Stimulated activated CD4-positive, alpha-beta T cell treated with anti-CD3 and anti-CD28 coated beads, Interleukin-4, amount 100 ng/mL, for 1 hour (primary cell): ENCODE measurements at places on chromosomes 12 and 14.

DNA sequence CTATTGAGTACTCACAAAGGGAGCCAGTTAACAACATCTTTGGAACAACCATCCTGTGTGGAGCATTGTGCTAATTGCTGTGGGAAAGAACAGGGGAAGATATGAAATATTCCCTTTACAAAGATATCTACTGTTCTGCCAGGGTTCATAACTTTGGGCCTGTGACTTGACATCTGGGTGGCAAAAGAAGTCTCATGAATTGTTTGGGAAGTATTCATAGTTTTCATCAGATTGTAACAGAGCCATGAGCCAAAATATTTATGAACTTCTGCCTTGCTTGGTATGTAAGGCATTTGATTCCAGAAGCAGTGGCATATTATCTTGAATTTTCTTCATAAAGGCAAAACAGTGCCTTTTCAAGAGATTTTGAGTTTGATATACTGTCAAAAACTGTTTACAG, 816.2 kb downstream of the DIO2 start:
- no peak for DNase-seq

DNA sequence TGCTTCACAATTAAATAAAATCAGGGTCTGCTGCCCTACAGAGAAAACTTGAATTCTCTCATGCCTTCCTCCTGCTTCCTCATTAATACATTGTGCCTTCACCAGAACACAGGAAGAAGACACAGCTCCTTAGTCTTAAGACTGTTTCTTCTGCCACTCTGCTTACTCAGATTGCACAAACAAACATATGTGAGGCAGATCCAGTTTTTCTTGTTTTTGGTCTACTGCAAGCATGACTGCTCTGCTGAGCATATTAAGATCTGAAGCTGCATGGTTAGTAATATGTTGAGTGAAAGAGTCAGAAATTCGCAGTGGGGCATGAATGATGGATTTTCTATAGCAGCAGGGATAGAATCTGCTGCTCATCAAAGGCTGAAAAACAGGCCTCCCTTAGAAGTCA, 321.1 kb upstream of the STXBP6 start:
- DNase-seq: no peak

DNA sequence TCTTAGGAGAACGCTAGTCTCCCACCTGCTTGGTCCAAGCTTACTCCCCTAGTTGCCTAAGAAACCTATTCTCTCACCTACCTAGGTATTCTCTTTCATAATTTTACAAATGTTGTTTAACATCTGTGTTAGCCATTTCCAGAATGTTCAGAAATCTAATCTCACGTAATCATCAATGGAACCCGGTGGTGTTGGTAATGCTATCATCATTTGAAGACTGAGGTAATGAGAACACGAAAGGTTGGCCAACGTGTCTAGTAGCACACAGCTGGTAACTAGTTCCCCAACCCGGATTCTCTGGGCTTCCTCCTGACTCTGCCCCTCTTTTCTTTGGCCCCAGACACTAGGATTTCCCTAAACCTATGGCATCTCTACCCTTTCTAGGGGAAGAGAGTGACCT, 43.8 kb upstream of the EMP1 start:
- DNase-seq: no peak

GRCh38 chr12:125892276-125892675, 827.0 kb downstream of the AACS start:
- DNase-seq: no peak

DNA sequence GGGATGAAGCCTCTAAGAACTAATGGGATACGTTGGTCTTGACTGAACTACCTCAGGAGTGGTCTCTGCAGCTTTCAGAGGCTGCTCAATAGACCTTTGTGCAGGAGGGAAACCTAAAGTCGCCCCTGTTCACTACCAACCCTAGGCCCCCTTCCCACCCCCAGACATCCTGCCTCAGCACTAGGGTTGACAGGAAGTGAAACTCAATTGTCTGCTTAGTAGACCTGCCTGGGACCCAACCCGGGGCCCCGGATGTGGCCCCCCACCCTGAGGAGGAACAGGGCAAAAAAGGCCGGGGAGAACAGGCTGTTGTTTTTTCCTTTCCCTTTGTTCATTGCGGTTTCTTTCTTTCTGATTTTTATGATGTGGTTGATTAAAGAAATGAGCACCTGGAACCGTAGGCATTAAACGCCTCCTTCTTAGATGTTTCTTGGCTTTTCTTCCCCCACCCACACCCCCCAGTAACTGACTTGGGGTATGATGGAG, 1.6 kb upstream of the DGKA start:
- peak; percentile 81 for DNase-seq

GRCh38 chr14:61963926-61964325, 201.7 kb downstream of the SNAPC1 start:
- DNase-seq: no peak

- no peak for DNase-seq
Observed at GRCh38 chr12:93943780-93944179, 204.6 kb upstream of the PLXNC1 start.

- DNase-seq: no peak
Observed at GRCh38 chr12:19085090-19085489, 44.4 kb upstream of the PLEKHA5 start.

- DNase-seq: no peak
Observed at GRCh38 chr14:79464468-79464867, 746.8 kb downstream of the DIO2 start.

DNA sequence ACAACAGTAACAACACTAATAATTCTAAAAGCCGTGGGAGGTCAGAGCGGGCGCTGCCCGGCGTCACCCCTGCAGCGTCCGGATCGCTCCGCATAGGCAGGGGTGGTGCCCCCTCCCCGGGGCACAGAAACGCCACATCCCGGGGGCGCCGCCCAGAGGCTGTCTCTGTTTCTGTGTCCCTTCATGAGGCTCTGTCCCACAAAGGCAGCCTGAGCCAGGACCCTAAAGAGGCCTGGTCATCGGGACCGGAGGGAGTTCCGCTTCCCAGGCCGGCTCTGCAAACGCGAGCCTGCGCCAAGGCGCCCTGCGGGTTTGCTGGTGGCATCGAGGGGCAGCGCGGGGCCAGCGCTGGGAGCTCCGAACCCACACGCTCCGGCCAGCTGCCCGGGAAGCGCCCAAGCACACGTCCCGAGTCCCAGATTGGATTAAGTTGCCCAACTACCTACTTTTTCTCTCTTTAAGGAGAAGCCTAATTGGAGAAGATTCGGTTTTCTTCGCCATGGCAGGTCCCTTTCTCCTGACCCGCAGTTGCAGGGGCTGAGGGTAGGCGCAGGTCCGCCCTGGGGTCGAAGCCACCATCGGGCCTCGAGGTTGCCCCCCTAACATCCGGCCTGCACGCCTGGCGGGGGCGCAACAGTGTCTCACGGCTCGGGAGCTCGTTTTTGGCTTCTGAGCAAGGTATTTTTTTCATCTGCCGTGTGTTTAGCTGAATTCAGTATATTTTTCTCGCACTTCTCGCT, 421.7 kb downstream of the VRK1 start:
- DNase-seq: peak; percentile 34

DNA sequence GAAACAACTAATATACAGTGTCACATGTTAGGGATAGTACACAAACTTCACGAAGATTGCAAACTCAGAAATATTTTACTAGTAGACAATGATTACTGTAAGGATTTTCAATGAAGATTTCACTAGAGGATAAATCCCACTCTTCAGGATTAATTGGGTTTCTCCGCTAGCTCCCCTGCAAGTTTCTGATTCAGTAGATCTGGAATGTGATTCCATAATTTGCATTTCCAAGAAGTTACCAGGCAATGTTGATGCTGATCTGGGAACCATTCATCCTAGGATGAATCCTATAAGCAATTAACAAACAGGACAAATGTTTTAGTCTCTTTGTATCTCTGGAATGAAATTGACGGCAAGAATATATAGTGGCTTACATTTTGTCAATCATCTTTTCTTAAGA, 272.4 kb downstream of the ALX1 start:
- no peak for DNase-seq

- DNase-seq: no peak
Observed at GRCh38 chr14:104363891-104364760, 215.4 kb upstream of the C14orf180 start.

GRCh38 chr12:19964549-19964948, 403.8 kb upstream of the PDE3A start:
- DNase-seq: no peak

- DNase-seq: no peak
Observed at GRCh38 chr12:113568021-113568420, 96.3 kb upstream of the LHX5 start.

GRCh38 chr12:107955966-107956643, 173.0 kb upstream of the WSCD2 start:
- DNase-seq: no peak

GRCh38 chr12:84732828-84733340, 179.7 kb downstream of the SLC6A15 start:
- DNase-seq: no peak

DNA sequence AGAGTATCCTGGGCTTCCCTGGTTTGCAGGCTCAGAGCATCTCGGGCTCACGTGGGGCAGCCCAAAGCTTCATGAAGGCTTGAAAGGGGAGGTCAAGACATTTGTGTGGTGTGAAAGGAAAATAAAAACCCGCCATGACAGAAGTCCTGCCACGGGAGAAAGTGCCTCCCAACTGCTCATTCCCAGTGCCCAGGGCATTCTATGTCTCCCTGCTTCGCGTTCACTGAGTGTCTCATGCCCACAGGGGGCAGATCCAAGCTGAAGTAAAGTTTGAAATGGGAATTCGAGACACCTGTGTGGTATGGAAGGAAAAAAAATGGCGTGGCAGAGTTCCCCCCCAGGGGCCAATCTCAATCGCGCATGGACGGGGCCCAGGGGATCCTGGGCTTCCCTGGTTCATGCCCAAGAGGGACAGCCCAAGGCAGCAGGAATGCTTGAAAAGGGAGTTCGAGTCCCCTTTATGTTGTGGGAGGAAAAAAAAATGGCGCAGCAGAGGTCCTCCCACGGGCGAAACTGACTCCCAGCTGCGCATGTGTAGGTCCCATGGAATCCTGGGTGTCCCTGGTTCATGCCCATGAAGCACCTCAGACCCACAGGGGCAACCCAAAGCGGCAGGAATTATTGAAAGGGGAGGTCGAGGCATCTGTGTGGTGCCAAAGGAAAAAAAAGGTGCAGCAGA, 576.7 kb downstream of the ALG10 start:
- DNase-seq: no peak

DNA sequence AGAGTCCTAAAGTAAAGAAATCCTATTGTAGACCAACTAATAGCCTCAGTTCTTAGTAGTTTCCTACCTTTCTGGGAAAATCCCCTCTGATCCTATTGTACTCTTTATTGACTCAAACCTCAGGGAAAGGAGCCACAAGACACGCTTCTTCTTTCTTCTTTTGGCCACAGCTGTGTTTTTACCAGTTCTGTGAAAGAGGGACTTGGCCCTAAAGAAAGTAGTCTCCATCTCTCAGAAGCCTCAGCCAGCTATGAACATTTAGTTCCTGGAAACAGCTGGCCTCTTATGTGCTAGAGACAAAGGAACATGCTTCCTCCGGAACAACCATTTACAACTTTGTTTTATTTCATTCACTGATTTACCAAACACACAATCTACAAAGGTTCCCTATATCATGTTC, 66.1 kb upstream of the ARID2 start:
- no peak for DNase-seq

- DNase-seq: no peak
Observed at GRCh38 chr12:32501835-32502333, 102.5 kb downstream of the FGD4 start.

DNA sequence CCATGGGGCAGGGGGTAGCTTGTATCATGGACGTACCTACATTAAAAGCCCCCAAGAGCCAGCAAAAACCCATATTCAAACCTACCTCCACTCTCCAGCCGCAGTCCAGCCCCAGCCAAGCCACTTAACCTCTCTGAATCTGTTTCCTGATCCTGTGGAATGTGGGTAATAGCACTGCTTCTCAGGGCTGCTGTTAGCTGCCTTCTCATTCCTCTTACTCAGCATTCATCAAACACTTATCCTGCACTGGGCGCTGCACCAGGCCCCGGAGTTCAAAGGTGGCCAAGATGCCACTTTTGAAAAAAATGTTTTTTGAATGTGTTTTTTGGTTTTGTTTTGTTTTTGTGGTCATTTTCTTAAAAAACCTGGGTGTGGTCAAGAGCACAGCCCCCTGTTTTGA, 237.4 kb downstream of the CHST11 start:
- DNase-seq: no peak

- DNase-seq: no peak
Observed at GRCh38 chr12:50961708-50962107, 9.4 kb downstream of the HIGD1C start.

GRCh38 chr12:27396216-27396815, 50.2 kb upstream of the SMCO2 start:
- no peak for DNase-seq

DNA sequence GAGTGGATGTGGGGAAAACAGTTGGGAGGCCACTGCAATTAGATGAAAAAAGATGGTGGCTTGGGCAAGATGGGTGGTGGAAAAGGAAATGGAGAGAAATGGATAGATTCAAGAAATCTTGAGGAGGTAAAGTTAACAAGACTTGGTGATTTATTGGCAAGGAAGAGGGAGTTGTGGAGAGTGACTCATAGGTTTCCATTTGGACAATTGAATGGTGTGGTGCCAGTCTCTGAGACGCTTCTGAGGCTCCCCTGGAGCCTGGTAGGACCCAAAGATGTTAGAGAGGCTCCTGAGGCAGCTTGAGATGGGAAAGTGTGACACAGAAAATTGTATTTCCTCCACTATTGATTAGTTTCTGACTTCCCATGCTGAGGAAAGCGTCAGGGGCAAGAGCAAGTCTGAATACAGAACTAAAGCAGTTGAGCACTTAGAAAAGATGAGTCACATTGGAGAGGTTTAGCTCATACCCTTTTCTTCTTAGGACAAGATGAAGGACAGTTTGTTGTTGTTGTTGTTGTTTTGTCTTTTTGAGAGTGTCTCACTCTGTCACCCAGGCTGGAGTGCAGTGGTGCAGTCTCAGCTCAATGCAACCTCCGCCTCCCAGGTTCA, 4.5 kb downstream of the PRPF40B start:
- DNase-seq: no peak

GRCh38 chr12:27018037-27018436, 3.9 kb upstream of the TM7SF3 start:
- no peak for DNase-seq

GRCh38 chr12:12010277-12011039, 60.3 kb upstream of the BCL2L14 start:
- peak; percentile 52 for DNase-seq

DNA sequence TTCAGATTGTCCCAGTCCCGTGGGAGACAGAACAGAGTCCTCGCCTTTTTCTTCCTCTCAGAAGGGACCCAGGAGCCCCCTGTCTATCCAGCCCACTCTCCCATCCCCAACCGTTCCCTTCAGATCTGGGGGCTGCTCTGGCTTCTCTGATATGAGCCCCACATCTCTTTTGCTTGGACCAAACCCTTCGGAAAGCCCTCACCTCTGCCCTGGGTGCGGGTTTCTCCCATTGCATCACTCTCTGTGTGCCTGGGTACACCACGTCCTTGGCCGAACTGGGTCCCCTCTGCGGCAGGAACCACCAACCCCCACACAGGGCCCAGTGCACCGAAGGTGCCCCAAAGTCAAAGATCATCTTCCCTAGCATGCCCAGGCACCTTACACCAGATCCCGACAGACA, 87.8 kb downstream of the DICER1 start:
- DNase-seq: no peak

- DNase-seq: no peak
Observed at GRCh38 chr14:89833120-89833532, 121.4 kb downstream of the EFCAB11 start.

- DNase-seq: no peak
Observed at GRCh38 chr14:20035938-20036337, at the start of gene OR4K13. OR4K13 (minus strand) TSS chr14:20036038; CDS start chr14:20034758, 1,280 bp downstream.
